ENCODE measurements at places on chromosomes 2 and 18.

- DNase-seq = no peak
Observed at GRCh38 chr2:68738906-68739594, 4.4 kb downstream of the ARHGAP25 start.

- no peak for DNase-seq
Observed at GRCh38 chr2:27074738-27075565, 3.5 kb upstream of the EMILIN1 start.

- no peak for DNase-seq
Observed at GRCh38 chr18:63109802-63110201, 209.8 kb downstream of the BCL2 start.

DNA sequence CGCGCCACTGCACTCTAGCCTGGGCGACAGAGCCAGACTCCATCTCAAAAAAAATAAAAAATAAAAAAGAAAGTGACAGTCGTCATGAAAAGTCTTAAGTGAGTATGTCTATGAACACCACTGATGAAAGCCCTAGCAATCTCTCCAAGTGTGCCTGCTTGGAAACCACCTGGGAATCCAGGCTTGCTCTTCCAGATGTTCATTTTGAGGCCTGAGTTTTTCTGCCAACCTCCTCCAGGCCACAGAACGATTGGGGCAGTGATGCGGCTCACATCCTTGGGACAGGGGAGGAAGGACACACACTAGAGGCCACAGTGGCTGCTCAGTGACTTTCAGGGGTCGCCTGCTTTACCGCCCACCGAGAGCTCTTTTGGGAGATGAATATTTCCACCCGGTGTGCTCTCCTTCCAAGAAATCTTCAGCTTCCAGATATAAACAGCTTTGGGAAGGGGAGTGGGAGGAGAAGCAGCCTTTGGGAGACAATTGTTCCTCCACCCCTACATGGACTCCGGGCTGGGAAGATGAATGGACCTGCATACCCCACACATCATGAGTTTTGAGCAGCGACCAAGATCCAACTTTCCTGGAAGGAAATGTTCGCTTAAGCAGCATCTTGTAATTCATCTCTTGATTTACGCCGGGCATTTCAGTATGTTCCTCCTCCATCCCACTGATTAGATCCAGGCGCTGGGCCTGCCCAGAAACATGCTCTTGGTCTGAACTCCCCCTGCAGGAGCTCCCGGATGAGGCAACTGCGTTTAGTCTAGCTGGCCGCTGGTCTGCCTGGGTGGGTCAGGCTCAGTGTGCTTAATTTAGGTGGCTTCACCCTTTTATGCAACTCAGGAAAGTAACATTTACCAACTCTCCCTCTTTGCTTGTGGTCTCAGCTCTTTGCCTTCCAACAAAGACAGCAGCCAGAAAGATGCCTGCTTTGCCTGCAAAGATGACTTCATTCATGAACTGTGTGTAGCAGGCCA is 6.2 kb upstream of the ARMC9 start:
- no peak for DNase-seq

- no peak for DNase-seq
Observed at GRCh38 chr18:43061816-43062215, 53.7 kb downstream of the RIT2 start.

DNA sequence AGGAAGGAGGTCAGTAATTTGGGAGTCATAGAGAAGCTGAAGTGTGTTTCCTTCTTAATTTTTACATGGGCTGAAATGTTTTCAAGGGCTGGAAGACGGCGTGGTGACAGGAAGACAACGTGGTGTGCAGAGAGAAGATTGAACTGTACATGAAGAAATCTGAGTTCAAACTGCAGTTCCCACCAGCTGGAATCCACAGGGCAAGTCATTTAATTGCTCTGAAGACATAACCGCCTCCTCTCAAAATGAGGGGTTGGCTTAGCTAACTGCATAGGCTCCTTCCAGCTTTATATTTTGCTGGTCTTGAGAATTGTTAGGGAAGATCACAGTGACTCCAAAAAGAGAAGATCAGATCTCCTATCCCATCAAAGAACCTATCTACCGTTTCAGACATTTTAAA is 103.9 kb downstream of the SLC8A1 start:
- DNase-seq = no peak

- no peak for DNase-seq
Observed at GRCh38 chr2:3728104-3729054, 25.0 kb downstream of the DCDC2C start.

DNA sequence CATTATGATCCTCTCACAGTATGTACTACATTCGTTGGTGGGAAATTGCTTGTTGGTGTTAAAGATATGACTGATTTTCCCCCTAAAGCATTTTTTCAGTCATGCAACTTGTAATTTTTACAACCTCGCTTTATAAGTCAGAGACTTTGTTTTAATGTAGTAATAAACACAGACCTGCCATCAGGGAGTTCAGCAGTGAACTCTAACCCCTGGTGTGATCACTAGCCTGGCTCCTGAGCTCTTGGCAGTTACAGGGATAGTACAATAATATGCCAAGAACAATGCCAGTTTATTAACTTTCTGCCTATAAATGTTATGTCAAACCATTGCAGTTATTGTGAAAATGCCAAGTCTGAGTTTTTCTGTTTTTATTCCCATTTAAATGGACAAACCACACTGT is 93.8 kb downstream of the EDAR start:
- no peak for DNase-seq

- DNase-seq = no peak
Observed at GRCh38 chr18:33751613-33752221, 173.7 kb downstream of the ASXL3 start.

GRCh38 chr2:239685556-239685955 is 284.7 kb upstream of the HDAC4 start:
- no peak for DNase-seq

DNA sequence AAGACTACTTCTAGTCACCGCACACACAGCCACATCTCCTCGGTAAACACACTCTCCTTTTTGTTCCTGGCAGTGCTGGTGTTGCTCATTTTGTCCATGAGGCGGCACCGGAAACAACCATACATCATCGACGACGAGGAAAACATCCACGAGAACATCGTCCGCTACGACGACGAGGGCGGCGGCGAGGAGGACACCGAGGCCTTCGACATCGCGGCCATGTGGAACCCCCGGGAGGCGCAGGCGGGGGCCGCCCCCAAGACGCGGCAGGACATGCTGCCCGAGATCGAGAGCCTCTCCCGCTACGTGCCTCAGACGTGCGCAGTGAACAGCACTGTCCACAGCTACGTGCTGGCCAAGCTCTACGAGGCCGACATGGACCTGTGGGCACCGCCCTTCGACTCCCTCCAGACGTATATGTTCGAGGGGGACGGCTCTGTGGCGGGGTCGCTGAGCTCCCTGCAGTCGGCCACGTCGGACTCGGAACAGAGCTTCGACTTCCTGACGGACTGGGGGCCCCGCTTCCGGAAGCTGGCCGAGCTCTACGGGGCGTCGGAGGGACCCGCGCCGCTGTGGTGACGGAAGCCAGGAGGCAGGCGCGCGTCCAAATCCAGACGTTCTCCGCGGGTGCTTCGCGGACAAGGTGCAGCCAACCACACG is 221.0 kb downstream of the CDH20 start:
- DNase-seq = no peak

DNA sequence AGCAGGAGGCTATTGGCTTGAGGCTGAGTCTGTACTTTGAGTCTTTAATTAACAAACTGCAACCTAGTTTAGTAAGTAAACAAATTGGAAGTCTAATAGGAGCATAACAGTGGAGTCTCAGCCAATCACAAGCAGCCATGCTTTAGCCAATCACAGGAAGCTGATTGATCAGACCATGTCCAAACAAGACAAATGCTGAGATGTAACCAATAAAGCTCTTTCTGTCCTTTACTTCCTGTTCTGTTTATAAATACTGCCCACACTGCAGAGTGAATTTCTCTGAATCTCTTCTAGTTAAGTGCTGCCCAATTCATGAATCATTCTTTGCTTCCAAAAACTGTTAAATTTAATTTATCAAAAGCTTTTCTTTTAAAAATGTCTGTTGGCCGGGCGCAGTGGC is 146.6 kb upstream of the DLX2 start:
- DNase-seq = no peak

DNA sequence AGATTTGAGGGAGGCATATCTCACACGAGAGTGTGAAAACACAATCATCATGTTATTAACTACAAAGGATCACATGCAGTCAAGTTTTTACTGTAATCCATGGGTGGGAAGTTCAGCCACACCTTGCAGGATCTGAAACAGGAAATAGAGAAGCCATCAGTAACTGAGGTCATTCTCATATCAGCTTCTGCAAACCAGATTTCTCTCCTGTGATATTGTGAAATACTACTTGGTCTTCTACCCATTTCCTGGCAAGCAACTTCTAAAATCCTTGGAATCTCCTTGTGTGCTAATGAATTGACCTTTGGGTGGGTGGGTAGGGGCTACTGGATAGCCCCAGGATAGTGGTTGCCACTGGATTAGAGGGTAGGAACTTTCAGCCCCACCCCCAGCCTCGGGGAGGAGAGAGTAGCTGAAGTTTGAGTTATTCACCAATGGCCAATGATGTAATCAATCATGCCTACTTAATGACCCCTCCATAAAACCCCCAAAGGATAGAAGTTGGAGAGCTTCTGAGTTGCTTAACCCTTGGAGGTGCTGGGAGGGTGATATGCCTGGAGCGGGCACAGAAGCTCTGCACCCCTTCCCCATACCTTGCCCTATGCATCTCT is 25.6 kb upstream of the TGIF1 start:
- no peak for DNase-seq

DNA sequence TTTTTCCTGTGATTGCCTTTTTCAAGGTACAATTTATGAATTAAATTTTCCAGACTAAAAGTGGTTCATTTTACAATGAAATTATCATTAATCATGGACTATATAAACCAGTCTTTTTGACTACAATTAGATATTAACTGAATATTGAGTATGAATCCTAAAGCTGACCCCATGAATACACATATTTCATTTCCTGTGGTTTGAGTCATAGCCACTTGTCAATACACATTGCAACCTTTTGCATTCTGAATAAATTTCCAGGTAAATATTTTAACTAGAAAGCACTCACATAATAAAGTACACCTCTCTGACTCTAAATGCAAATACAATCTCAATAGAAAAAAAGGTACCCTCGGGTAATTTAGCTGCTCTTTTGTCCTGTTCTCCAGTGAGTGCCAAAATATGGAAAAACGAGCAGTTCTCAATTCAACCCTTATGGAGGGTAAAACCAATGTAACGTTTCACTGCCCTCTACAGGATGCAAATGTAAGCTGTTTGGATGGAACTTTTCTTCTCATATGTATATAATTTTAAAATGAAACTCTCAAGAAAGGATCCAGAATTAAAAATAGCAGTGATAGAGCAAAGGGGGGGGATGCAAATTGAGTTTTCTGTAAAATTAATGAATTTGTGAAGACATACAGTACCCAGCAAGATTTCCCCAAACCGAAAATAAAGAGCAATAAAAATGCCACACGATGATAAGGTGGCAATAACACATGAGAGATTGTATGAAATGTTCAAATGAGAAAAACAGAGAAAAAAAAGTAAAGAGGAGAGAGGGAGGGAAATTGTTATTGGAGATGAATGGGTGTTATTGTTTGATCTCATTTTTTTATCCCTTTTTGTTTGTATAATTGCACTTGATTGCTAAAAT is 1795.7 kb upstream of the PIK3C3 start:
- DNase-seq = no peak

GRCh38 chr18:47950511-47950910 is 20.1 kb upstream of the SMAD2 start:
- DNase-seq = no peak

GRCh38 chr2:233448220-233448559 is 93.9 kb downstream of the DGKD start:
- no peak for DNase-seq

GRCh38 chr18:22545066-22545760 is 127.5 kb upstream of the CTAGE1 start:
- DNase-seq = no peak

GRCh38 chr18:49098386-49098785 is 147.6 kb upstream of the SMAD7 start:
- no peak for DNase-seq

- DNase-seq = no peak
Observed at GRCh38 chr2:113341191-113341869, 62.6 kb upstream of the PAX8 start.

DNA sequence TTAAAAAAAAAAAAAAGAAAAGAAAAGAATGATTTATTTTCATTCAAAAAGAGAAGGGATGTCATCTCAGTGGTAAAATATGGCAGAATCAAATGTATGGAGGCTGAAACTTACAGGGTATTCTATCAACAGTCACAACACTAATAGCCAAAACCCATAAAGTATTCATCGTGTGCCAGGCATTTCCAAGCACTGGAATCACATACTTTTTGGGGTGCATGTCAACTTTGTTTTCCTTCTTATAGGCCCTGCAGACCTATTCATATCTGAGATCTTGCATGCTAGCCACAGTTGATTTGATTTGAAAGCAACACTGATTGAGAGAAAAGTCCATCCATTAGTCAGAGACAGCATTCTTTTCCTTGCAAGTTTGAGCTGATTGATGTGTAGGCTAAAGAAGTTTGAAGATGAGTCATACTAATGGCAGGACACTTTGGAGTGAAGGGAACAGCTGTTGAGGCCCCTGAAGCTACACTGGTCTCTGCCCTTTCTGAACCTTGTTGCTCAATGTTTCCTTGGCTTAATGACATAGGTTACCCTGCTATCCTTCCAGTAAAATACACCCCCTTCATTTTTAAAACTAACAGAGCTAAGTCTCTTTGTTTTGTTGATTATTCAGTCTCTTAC is 22.0 kb downstream of the KATNAL2 start:
- no peak for DNase-seq

DNA sequence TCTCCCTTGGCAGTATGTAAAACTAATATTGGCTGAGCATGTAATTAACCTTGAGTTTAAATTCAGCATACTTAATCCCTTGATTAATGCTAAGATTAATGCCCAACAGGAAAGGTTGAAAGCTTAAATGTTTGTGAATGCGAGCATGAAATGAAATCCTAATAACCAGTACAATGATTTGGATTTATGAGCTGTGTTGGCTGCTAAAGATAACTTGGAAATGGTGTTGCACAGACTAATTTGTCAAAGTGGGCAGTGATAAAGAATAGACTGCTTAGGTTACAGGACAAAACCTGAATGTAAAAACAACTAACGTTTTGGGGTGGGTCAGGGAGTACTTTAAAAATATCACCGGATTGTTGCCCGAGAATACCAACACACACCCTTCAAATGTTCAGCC is 70.6 kb downstream of the MGAT5 start:
- DNase-seq = no peak

DNA sequence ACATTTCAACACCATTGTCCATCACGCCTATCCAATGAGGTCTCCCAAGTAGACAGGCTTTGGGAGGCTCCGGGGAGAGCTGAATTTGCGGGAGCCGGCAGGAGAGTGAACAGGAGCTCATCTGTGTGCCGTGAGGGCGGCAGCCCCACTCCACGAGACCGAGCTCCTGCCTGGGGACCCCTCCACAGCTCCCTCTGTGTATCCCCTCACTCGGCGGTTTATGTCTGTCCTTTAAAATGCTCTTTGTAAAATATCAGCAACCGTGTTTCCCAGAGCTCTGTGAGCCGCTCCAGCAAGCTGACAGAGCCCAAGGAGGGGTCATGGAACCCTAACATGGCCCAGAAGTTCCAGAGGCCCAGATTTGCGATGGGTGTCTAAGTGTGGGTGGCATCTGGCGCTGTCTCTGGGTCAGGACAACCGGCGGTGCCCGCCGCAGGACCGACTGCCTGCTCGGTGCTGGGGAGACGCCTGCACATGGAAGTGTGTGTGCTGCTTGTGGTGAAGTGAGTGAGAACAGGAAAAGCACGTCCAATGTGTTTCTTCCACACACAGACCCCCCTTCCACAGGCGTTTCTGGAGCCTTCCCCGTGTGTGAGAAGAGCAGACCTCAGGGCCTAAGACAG is 34.8 kb downstream of the SLC66A2 start:
- no peak for DNase-seq

- DNase-seq = no peak
Observed at GRCh38 chr2:174334781-174335251, at the start of gene SP9. TSS of gene SP9 (plus strand) at chr2:174334954. CDS start at chr2:174335093, 139 bp downstream.

GRCh38 chr2:196322973-196323810 is 151.8 kb upstream of the STK17B start:
- DNase-seq = no peak
